ENCODE measurements at places on chromosomes 2 and 18.

- DNase-seq = no peak
These were observed 1.5 kb downstream of the SPOPL start for GRCh38 chr2:138503087-138503442.

- no peak for DNase-seq
These were observed 94.0 kb upstream of the NFU1 start for GRCh38 chr2:69531186-69531585.

DNA sequence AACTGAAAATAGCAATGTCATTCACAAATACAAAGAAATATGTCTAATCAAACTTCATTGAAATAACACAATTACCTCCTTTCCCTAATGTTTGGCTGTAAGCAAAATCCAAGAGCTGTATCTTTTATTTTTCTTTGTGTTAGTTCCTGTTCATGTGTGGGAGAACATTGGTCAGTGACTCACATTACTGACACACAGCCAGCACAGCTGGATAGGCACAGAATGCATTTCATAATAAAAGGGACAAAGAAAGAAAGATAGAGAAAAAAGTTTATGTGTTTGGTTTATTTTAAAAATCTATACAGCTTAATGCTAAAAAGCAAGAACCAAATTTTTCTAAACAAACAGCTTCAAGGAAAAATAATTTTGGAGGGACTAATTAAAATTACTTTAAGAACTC is 185.6 kb upstream of the COL3A1 start:
- DNase-seq = no peak

GRCh38 chr18:25039781-25040180 is 312.2 kb downstream of the ZNF521 start:
- no peak for DNase-seq

- DNase-seq = peak; percentile 26
These were observed 5.0 kb upstream of the CHST10 start for GRCh38 chr2:100422320-100423055.

DNA sequence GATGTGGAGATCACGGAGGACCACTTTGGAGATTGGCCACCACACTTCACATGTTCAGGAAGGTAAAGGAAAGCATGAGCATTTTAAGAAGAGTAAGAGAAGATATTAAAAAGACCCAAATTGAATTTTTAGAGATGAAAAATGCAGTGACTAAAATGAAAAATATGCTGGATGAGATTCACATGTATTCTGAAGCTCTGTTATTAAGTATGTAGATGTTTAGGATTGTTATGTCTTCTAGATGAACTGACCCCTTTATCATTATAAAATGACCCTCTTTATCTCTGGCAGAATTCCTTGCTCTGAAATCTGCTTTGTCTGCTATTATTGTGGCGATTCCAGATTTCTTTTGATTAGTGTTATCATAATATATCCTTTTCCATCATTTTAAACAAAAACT is 36.0 kb upstream of the DYNC2LI1 start:
- no peak for DNase-seq

All from BE2C (cell line).